Activated naive CD8-positive, alpha-beta T cell treated with anti-CD3 and anti-CD28 coated beads, Interleukin-2, amount 10 ng/mL, durations not matched to agents 7 days and 5 days (primary cell): ENCODE measurements at places on chromosomes 4 and X. TPM values are rescaled to one million over a fixed set of nuclear protein-coding genes. Genes with fewer than 3 reads are reported as not detected.

Gene TMEM150C
- not detected for total RNA-seq

Gene CITED1
- 0.40 TPM for total RNA-seq

Gene AFM
- total RNA-seq, result not detected

Gene NAP1L3
- 2.7 TPM for total RNA-seq

Gene SMARCA5
- 52.7 TPM for total RNA-seq

Gene SYNPO2
- 1.2 TPM for total RNA-seq

Gene KLF8
- total RNA-seq, result 2.9 TPM

Gene SPP1
- 19.4 TPM for total RNA-seq

Gene TCEAL3
- total RNA-seq, result 6.1 TPM

Gene APOOL
- 12.4 TPM for total RNA-seq

Gene SFRP2
- total RNA-seq, result not detected

Gene P2RY10
- total RNA-seq, result 76.0 TPM

Gene SLC49A3
- total RNA-seq, result 2.0 TPM

Gene HDX
- total RNA-seq, result 1.2 TPM

Gene MAOA
- total RNA-seq, result 0.19 TPM

Gene TEX13D
- total RNA-seq, result not detected

Gene GASK1B
- total RNA-seq, result 0.60 TPM

Gene UGT2B10
- total RNA-seq, result not detected

Gene SMARCA1
- total RNA-seq, result not detected
